Epithelial cell of esophagus (primary cell): ENCODE measurements at places on chromosomes 4 and X.

DNA sequence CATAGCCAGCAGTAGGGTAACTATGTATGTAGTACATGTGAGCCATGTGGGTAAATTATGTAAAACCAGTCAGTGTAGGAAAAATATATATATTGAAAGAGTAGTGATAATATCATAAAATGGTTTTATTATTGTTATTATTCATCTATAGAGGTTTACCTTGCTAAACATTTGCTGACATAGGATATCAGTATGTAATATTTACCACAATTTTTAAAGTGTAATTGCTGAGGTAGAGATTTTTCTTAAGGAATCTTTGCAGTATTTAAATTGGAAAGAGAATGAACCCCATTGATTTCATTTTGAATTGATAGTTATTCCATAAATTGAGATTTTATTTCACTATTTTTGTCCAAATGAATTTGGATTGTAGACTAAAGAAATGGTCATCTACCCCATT lies 27.1 kb downstream of the SLAIN2 start:
- no peak for DNase-seq

DNA sequence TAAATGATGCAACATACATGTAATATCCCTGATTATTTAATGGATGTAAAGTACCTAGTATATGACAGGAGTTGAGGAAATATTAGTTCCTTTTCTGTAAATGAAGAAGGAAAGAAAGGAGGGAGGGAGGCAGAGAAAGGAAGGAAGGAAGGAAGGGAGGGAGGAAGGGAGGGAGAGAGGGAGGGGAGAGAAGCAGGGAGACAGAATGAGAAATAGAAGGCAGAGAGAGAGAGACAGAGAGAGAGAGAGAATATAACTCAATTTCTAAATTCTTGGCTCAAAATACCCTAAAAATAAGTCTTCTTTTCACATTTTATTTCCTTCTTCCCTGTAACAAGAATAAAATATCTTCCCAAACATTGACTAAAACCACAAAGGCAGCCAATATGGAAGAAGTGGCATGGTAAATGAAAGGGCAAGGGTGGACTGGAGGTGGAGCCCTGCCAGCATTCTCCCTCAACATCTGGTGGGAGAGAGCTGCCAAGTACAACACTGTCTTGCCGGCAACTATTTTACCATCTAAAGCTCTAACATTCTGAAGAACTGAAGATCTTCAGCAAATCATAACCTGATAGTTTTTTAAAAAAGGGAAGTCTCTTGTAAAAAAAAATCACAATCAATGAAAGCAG lies 245.1 kb downstream of the PPP3CA start:
- DNase-seq: no peak

DNA sequence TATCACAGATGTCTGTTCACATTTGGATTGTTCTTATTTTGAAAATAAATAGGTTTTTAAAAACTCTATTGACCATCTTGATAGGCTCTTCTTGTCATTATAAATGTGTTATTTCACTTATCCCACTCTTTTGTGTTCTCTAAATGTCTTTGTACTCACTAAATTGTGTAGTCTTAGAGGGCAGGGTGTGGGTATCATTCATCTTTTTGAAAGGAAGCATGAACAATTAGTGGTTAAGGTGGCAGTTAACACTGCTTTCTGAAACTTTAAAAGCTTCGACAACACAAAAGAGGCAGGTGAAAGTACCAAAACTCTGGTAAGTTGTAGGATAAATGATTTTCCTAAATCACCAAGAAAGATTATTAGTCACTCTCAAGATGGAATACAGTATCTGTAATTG lies 83.2 kb downstream of the IL15 start:
- DNase-seq: no peak

DNA sequence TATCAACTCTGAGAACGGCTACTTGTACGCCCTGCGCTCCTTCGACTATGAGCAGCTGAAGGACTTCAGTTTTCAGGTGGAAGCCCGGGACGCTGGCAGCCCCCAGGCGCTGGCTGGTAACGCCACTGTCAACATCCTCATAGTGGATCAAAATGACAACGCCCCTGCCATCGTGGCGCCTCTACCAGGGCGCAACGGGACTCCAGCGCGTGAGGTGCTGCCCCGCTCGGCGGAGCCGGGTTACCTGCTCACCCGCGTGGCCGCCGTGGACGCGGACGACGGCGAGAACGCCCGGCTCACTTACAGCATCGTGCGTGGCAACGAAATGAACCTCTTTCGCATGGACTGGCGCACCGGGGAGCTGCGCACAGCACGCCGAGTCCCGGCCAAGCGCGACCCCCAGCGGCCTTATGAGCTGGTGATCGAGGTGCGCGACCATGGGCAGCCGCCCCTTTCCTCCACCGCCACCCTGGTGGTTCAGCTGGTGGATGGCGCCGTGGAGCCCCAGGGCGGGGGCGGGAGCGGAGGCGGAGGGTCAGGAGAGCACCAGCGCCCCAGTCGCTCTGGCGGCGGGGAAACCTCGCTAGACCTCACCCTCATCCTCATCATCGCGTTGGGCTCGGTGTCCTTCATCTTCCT lies 2.7 kb downstream of the PCDH10 start:
- DNase-seq: peak; percentile 8

DNA sequence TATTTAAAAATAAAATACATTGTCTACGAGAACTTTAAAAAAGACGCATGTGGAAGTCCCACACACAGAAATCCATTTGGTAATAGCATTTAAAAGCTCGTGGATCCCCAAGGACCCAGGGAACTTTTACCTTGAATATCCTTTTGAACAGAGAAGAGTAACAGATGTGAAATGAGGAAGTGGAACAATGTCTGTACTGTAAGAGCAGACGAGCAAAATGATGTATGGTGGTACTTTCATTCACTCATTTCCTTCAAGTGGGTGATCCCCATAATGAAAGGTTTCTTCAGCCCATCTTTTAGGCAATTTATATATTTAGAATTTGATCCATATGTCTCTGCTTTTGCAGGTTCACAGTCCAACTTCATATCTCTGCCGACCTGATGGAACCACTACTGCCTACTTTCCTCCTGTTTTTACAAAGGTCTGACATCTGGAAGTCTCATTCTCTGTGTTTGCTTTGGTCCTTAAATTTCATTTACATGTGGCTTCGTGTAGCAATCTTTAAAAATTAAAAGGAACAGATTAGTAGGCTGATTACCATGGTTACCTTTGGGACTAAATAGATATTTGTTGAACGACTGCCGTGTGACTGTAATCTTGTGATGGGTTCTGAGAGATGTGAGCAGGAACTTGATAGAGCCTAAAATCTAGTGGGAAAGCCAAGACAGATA lies 188.4 kb downstream of the PALLD start:
- DNase-seq: no peak

- DNase-seq: no peak
Observed at GRCh38 chr4:89658701-89659024, 178.3 kb downstream of the SNCA start.

GRCh38 chr4:152281211-152281610 lies 254.7 kb downstream of the FBXW7 start:
- DNase-seq: no peak

DNA sequence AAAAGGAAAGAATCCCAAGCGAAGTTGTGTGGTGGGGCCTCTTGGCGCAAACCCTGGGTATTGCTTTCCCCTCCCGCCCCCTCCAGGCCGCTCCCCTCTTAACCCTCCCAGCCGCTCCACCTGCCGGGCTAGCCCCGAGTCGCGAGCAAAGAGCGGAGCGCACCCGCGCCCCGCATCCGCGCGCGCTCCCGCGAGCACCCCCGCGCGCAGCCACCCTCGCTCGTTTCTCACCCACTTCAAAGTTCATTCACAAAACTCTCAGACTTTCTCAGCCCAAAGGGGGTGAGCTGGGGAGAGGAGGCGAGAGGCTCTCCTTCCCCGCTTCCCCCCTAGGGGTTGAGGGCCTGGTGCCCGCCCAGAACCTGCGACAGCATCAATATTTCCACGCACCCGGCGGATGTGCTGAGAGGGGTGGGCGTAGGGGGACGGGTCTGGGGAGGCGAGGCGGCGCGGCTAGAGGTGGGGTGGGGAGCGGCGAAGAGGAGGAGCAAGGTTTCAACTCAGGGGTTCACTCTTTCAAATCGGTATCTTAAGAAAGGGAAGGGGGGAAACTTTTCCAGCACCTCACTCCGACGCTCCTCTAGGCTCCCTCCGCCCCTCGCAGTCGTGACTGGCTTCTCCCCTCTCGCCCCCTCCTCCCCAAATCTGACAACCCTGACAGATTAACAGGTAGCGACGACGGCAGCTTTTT lies 1.8 kb downstream of the MAML3 start:
- DNase-seq: peak; percentile 4

DNA sequence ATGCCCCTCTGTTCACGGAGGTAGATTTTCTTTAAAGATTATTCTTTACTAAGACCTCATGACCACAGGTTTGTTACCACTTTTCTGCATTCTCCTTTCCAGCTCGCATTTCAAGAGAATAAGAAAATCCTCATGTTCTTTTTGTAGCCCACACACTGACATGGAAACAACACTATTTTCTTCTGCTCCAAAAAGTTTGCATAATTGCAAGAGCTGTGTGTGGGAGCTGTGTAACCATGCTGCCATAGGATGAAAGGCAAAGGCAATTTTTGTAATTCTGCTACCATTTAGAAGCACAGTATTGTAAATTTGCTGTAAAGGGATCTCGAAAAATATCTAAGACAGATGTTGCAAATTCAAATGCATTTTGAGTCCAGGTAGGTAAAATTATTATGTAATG lies 302.4 kb upstream of the EMCN start:
- DNase-seq: no peak

DNA sequence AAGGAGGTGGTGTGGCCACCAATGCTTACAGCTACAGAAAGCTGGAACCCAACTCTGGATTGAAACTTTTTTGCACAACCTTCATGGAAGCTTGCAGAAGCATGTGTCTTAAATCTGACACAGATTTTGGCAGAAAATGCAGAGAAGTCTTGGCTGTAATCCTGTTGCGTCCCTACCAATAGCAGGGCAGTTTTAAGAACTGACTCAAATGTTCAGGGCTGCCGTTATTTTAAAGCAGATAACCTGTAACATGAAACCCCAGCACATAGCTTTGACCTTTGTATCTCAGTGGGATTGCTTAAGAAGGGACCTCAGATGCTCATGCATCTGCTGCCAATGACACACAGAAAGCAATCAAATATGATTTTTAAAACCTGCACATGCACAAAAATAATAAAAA lies at the start of gene VEGFD:
Gene VEGFD (minus strand): TSS at position 110 of the 400 bp plus-strand sequence. CDS start 467 bp downstream, outside the sequence.
- DNase-seq: no peak

DNA sequence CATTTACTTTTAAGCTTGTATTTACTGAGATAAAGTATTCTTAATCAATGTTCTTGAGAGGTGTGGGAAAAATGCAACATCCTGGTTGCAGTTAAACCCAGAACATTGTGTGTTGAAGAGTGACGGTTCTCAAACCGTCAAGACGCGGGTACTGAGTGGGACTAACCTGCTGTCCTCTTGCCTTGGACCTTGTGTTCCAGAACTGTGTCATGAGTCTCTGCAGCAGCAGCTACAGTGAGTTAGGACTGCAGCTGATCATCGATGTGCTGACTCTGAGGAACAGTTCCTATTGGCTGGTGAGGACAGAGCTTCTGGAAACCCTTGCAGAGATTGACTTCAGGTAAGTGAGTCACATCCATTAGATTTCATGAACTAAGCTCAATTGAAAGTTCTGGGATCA lies 59.7 kb downstream of the HTT start:
- no peak for DNase-seq

DNA sequence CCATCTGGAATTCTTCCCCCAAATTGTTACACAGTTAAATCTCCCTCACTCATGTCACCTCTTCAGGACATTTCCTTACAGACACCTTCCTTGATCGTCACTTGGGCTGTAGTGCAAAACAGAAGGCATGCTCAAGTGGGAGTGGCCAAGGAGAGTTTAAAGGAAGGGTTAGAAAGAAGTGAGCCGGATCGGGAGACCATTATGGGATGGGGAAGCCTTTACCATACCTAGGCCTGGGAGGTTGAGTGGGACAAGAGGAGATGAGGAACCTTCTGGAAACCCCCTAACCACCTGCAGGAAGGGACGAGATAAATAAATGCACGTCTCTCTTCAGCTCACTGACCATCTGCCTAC lies 102.7 kb downstream of the UCHL1 start:
- no peak for DNase-seq

DNA sequence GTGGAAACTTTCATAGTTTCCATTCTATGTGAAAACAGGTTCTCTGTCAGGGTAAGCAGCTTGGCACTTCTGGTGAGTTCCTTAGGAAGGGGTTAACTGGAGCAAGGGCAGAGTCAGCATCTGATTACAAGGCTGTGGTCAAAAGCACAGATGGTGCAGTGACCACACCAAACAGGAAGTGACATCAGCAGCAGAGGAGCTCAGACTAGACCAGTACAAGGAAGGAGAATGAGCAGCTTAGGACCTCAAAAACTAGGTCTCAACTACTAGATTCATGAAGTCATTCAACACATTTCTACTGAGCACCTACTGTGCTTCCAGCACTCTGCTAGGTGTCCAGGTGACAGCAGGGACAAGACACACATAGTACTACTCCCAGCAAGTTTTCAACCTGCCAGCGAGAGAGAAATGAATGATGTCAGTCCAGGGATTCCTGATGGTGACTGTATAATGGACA lies 130.2 kb downstream of the AMELX start:
- no peak for DNase-seq

- no peak for DNase-seq
Observed at GRCh38 chr4:141074098-141074878, 59.0 kb downstream of the RNF150 start.

DNA sequence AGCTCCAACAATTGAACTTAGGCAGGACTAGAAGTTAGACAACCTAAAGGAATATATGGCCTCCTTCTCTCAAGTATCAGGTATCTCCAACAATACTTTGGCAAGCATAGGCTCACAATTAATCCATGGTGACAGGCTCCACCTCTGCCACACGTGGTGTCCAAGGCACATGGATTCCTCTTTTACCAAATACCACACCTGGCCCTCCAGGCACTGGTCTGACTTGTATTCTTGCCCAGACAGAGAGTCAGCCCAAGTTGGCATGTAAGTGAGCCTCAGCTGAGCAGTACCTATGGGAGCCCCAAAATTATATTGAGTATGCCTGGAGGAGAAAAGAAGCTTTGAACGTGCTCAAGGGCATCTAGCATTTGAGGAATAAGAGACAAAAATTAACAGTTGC lies 19.6 kb downstream of the SRPX2 start:
- peak; percentile 61 for DNase-seq

DNA sequence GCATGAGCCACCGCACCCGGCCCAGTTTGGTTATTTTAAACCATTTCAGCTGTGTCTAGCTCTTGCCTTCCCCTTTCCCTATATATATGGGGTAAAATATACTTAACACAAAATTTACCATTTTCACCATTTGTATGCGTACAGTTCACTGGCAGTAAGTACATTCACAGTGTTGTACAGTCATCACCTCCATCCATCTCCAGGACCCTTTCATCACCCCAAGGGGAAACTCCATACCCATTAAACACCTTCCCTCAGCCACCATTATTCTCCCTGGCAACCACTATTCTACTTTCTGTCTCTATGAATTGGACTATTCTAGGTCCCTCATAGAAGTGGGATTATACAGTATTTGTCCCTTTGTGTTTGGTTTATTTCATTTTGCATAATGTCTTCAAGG lies 106.4 kb downstream of the TMEM131L start:
- no peak for DNase-seq
